ENCODE measurements at places on chromosomes 12 and 14. TPM values are rescaled to one million over a fixed set of nuclear protein-coding genes. Genes with fewer than 3 reads are reported as not detected.

The A2M gene
- 20.9 TPM for total RNA-seq

The NGB gene
- total RNA-seq = not detected

The AKAP6 gene
- total RNA-seq = 3.9 TPM

The DCN gene
- total RNA-seq = 125 TPM

The FAM161B gene
- 5.2 TPM for total RNA-seq

The PZP gene
- not detected for total RNA-seq

The GLI1 gene
- 1.9 TPM for total RNA-seq

The TAS2R31 gene
- total RNA-seq = 7.3 TPM

DNA sequence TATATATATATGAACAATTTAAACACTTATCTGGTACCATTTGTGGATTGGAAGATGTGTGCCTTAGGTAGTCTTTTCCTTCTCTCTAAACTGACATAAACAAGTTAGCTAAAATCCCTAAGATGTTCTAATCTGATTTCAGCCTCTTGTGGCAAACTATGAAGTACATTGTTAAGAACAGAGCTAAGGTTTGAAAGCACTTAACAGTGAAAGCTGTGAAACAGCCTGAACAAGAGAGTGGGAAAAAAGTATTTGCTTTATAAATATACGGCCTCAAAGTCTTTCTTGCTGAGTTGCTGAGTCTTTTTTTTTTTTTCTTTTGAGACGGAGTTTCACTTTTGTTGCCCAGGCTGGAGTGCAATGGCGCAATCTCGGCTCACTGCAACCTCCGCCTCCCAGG lies 53.7 kb upstream of the PELI2 start:
- DNase-seq = no peak

DNA sequence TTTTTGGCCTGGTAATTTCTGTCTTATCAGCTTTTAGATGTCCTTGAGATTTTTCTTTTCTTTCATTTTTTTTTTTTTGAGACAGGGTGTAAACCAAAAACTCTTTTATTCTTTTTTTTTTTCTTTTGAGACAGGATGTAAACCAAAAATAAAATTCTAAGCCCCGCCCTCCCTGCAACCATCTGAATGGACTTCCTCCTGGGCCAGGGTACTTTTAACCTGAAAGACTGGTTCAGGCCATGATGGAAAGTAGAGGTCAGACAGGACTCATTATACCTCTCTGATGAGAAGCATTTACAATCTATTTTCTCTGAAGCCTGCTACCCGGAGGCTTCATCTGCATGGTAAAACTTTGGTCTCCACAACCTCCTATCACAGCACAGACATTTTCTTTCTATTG lies 33.5 kb upstream of the TCL1B start:
- no peak for DNase-seq

DNA sequence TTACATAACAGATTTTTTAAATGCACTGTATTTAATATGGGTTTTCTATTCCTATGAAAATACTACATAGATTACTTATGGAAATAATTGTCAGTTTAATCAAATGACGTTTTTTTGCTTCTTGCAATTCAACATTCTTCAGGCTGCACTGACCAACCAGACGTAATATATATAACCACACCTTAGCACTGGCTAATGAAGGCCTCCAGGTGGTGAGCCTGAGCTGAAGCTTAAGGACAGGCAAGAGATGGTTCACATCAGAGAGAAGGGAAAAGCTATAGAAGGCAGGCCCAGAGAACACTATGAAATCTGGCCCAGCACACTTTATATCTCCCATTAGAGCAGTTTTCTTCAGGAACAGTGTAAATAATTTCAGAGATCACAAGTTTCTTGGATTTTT lies 2.8 kb upstream of the MDGA2 start:
- no peak for DNase-seq

GRCh38 chr12:25502118-25502517 lies 51.0 kb downstream of the LMNTD1 start:
- no peak for DNase-seq

GRCh38 chr12:21289698-21290097 lies 45.0 kb downstream of the SLCO1A2 start:
- DNase-seq = no peak

DNA sequence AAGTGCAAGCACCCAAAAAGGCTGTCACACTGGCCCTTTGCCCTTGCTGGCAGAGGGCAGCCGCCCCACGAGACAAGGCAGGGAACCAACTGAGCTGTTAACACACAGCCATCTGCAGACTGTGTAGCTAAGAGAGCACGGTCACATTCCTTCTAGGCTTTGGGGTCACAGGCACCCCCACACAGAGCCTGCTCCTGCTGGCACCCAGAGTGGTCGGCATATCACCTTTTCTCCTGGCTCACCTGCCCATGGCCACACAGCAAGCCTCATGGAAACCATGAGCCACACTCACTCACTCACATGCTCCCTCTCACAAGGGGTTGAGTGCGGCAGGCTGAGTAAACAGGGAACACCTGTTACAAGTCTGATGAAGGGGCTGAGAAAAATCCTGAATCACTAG lies 214.5 kb downstream of the PCNX1 start:
- no peak for DNase-seq

GRCh38 chr12:26092346-26093105 lies 32.3 kb downstream of the BHLHE41 start:
- DNase-seq = no peak

DNA sequence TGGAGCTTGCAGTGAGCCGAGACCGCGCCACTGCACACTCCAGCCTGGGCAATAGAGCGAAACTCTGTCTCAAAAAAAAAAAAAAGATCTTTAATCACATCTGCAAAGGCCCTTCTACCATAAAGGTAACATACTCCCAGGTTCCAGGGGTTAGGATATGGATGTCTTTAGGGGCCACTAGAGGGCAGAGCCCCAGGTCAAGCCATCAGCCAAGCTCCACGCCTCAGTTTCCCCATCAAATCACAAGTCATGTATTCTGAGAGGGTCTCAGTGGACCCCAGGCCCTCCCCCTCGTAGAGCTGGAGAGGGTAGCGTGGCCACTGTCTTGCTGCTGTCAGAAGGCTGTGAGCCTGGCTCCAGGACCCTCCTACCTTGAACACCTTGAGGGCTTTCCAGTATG lies 18.8 kb downstream of the SLC8B1 start:
- no peak for DNase-seq

DNA sequence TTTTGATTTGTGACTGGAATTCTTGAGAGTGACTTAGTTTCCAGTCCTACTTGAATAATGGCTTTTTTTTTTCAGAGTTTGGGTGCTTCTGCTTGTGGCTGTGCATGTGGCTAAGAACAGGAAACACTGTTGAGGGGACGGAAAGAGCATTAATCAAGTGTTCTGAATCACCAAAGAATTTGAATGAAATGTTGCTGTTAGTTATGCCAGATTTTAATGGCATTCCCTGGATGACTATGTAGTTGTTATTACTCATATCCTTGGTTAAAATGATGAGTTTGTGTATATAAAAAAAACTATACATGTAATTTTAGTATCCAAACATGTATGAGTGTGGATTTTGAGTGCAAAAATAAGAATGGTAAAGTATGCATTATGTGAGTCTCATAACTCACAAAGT lies 347.9 kb downstream of the BCAT1 start:
- peak; percentile 61 for DNase-seq

DNA sequence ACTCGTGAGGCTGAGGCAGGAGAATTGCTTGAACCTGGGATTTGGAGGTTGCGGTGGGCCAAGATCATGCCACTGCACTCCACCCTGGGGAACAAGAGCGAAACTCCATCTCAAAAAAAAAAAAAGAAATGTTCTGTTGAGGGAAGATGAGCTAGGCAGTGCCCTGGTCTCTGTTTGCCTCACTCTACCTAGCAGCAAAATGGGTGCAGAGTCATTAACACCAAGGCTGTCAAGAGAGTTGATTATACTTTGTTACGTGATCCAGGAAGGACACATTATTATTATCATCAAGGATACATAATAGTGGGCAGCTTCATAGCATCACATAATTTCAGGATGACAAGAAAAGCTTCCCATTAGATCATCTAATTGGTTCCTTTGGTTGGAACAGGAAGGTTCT lies 84.3 kb upstream of the MAP1LC3B2 start:
- DNase-seq = no peak

- DNase-seq = no peak
Measured at GRCh38 chr12:9341260-9341585, 133.0 kb upstream of the PZP start.

DNA sequence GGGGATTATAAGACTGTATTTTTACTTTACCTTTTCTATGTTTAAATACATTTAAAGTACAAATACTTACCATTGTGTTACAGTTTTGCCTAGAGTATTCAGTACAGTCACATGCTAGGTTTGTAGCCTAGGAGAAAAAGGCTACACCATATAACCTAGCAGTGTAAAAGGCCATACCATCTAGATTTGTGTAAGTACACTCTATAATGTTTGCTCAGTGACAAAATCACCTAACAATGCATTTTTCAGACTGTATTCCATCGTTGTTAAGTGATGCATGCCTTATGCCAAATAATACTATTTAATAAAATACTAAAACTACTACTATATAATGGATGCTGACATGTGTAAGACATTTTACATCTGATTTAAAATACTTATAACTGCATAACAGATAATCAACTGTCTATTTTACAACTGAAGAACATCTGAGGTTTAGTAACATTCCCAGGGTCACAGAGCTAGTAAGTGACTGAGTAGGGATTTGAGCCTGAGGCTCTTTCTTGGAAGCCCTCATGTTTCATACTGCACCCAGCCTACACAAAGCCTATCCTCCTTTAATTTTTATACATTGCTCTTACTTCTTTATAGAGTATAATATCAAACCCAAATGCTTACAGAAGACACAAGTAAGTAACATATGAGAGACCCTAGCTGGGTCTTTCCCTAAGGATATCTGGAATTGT lies 296.8 kb downstream of the SYT1 start:
- DNase-seq = no peak

DNA sequence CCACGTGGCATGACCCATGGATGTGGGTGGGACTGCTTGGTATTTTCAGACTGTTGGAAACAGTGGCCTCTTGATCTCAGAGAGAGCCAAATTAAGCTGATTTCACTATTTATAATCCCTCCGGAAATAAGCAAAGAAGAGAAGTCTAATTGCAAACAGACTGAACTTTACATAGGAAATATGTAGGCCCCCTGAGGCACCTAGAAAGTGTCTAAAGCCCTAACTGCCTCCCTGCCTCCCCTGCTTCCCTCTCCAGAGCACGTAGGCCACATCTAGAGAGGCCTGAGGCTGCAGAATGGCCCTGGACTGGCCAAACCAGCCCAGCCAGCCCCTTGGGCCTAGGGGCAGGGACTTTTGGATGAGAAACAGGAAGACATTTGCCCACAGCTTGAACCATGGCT lies 123.8 kb downstream of the ZFP36L1 start:
- no peak for DNase-seq

- no peak for DNase-seq
Measured at GRCh38 chr12:68260153-68260552, 6.7 kb upstream of the IL22 start.

DNA sequence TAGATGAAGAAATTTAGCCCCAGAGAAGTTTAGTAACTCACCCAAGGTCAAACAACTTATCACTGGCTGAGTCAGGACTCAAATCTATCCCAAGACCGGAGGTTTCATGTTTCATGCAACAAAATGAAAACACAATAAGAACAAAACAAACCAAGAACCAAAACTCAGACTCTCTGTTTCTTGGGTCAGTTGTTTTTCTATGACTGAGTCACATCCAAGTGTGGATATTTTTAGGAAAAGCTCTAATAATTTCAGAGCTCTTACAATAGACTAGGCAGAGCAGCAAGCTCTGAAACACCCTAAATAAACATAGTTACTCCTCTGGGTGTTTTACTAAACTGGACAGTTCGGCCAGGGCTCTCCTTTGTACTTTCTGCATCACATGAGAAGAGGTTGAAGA lies 87.6 kb upstream of the PRB2 start:
- DNase-seq = peak; percentile 63

- peak; percentile 11 for DNase-seq
Measured at GRCh38 chr14:78697341-78697740, 527.2 kb downstream of the NRXN3 start.

GRCh38 chr12:5586201-5586600 lies 154.3 kb downstream of the NTF3 start:
- no peak for DNase-seq

DNA sequence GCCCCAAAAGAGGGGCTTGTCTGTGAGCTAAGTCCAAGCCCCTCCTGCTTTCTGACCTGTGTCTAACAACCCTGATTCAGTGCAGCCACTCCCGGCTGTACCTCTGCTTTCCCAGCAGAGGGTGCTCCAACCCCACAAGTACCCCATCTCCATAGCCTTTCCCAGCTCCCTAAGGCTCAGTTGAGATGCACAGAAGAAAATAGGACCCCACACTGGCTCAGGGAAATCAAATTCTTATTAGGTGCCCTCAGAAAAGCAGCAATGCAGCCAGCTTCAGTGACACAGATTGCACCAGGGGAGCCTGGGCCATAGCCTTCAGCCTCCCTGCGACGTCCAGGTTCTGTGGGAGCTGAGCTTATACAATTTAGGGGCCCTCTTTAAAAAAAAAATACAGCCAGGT lies 49.9 kb downstream of the LRRC74A start:
- peak; percentile 75 for DNase-seq

DNA sequence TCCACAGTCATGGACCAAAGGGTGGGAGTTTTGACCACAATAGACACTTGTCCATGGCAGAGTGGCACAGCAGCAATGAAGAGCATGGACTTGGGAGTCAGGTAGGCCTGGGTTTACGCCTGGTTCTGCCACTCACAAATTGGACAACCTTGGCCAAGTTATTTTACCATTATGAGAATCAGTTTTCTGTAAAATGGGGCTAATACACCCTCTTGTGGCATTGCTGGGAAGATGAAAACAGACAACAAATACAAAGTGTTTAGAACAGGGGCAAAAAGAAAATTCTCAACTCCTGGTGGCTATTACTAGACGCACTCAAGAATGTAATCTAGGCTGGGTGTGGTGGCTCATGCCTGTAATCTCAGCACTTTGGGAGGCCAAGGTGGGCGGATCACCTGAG lies 2.6 kb downstream of the C12orf43 start:
- no peak for DNase-seq

- DNase-seq = no peak
Measured at GRCh38 chr12:108886873-108887629, 7.2 kb downstream of the DAO start.

- peak; percentile 51 for DNase-seq
Measured at GRCh38 chr12:46209170-46209569, 59.7 kb downstream of the SLC38A1 start.

DNA sequence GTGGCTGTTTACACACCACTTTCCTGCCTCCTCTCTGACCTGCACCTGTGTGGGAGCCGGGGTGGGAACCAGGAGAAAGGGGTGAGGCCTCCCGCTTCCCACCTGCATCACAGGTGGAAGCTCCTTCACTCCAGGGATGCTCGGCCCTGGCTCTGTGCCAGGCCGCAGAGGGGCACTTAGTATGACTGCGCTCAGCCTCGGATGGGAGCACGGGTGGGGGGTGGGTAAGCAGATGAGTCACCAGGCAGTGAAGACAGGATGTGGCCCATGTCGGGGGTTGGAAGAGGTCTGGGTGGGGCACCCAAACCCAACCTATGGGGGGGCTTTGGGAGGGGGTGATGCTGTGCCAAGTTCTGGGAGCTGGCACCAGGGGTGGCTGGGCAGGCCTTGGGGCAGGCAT lies 7.4 kb upstream of the CYP46A1 start:
- DNase-seq = no peak

GRCh38 chr12:122096591-122097149 lies 18.1 kb downstream of the MLXIP start:
- peak; percentile 69 for DNase-seq

All from fibroblast of villous mesenchyme (primary cell).